Esophagus muscularis mucosa (tissue), 4 donors: ENCODE measurements at places on chromosomes 2 and 18. TPM values are rescaled to one million over a fixed set of nuclear protein-coding genes. Genes with fewer than 3 reads are reported as not detected.

Gene ZNF521
- total RNA-seq: 17.4 TPM

Gene SERPINB4
- total RNA-seq: not detected

Gene ST6GAL2
- 10.9 TPM for total RNA-seq

Gene CYP27A1
- 20.7 TPM for total RNA-seq

Gene MC4R
- 1.4 TPM for total RNA-seq

Gene NRBP1
- total RNA-seq: 74.8 TPM

Gene SLC30A3
- total RNA-seq: not detected

Gene MC5R
- not detected for total RNA-seq

Gene PSTPIP2
- total RNA-seq: 7.4 TPM

Gene RPL37A
- 1,497 TPM for total RNA-seq

Gene NPAS2
- 21.7 TPM for total RNA-seq

Gene BOLL
- total RNA-seq: not detected

Gene REG1A
- total RNA-seq: not detected

Gene TNFAIP6
- total RNA-seq: 7.5 TPM

Gene TRIM43
- total RNA-seq: not detected

Gene TLX2
- total RNA-seq: 0.99 TPM

Gene DCAF17
- total RNA-seq: 13.0 TPM

Gene IKZF2
- 7.9 TPM for total RNA-seq

Gene MPP4
- total RNA-seq: not detected

Gene DSC1
- total RNA-seq: not detected

Gene PAX8
- 0.99 TPM for total RNA-seq

Gene TRIM54
- total RNA-seq: not detected

Gene NTSR2
- not detected for total RNA-seq

Gene DLX2
- not detected for total RNA-seq

Gene SNORC
- 2.5 TPM for total RNA-seq

Gene SRD5A2
- not detected for total RNA-seq

Gene LCT
- total RNA-seq: not detected

Gene STAMBP
- 73.8 TPM for total RNA-seq

Gene EVX2
- total RNA-seq: not detected

Gene PPP1R1C
- total RNA-seq: not detected

Gene MYO7B
- total RNA-seq: 0.19 TPM

Gene ARHGEF4
- total RNA-seq: 25.5 TPM

Gene MERTK
- total RNA-seq: 19.9 TPM

Gene LRATD1
- 12.5 TPM for total RNA-seq

Gene PROKR1
- not detected for total RNA-seq

Gene CTNNA2
- 2.5 TPM for total RNA-seq

Gene ASAP2
- 21.9 TPM for total RNA-seq

Gene SPOPL
- 49.0 TPM for total RNA-seq

Gene CPO
- 0.32 TPM for total RNA-seq
